Mesenteric fat pad (tissue), 1 donor: ENCODE measurements at places on chromosomes 13 and 19.

DNA sequence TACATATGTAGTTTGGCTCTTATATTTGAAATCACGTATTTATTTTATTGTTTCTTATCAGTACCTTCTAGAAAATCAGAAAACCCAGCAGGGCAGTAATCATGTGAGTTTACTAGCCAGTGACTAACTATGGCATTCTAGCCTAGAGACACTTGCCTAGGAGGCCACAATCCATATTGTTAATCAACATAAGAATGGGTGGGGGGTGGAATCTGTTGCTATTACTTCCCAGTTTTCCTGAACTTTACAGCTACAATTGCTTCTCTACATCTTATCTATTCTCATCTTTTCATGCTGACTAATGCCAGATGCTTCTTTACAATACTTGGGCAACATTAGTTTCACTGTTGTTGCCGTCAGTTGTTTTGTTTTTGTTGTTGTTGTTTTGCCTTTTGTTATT lies 18.7 kb upstream of the ATXN8OS start:
- DNase-seq: no peak

GRCh38 chr13:48849515-48849914 lies 126.2 kb upstream of the FNDC3A start:
- DNase-seq: no peak

- DNase-seq: no peak
Observed at GRCh38 chr19:18922228-18922985, 2.9 kb downstream of the DDX49 start.

GRCh38 chr19:7681340-7682174 lies 924 bp downstream of the TRAPPC5 start:
- DNase-seq: peak; percentile 92

DNA sequence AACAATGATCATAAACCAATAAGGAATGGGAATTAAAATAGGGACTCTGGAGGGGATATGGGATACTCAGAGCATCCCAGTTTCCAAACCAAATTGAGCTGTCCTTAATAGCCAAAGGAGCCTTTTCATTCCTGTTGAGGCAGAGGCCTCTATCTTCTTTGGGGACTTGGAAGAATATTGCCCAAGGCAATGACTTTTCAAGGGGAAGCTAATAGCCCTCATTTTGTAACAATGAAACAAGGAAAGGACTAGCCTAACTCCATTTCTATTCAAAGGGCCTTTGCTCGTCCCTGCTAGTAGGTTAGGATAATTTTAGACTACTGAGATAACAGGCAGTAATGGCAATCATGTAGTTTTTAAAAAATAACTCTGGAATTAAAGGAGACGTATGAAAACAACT lies 789.8 kb upstream of the SLITRK5 start:
- DNase-seq: no peak

DNA sequence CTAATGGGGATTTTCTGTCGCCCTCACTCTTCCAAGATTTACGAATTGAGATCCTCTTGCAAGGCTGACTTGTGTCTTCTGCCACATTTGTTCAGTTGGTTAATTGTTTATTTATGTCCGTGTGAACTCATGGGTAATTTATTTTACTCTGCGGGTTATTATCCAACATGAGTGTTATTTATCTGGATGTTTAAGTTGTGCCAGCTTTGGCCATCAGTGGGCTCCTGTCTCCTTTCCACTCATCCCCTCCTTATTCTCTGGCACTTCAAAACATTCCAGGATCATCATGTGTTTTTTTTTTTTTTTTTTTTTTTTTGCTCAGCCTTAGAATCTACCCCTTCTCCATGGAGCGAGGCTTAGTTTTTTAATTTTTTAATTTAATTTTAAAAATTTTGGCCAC lies 19.0 kb downstream of the ACP7 start:
- no peak for DNase-seq
